Stimulated activated CD4-positive, alpha-beta T cell treated with anti-CD3 and anti-CD28 coated beads, Interleukin-1b, Interleukin-23, amount 100 ng/mL, for 48 hours (primary cell): ENCODE measurements at places on chromosomes 6 and 20.

GRCh38 chr20:24608926-24609667, 139.7 kb downstream of the SYNDIG1 start:
- DNase-seq = no peak

DNA sequence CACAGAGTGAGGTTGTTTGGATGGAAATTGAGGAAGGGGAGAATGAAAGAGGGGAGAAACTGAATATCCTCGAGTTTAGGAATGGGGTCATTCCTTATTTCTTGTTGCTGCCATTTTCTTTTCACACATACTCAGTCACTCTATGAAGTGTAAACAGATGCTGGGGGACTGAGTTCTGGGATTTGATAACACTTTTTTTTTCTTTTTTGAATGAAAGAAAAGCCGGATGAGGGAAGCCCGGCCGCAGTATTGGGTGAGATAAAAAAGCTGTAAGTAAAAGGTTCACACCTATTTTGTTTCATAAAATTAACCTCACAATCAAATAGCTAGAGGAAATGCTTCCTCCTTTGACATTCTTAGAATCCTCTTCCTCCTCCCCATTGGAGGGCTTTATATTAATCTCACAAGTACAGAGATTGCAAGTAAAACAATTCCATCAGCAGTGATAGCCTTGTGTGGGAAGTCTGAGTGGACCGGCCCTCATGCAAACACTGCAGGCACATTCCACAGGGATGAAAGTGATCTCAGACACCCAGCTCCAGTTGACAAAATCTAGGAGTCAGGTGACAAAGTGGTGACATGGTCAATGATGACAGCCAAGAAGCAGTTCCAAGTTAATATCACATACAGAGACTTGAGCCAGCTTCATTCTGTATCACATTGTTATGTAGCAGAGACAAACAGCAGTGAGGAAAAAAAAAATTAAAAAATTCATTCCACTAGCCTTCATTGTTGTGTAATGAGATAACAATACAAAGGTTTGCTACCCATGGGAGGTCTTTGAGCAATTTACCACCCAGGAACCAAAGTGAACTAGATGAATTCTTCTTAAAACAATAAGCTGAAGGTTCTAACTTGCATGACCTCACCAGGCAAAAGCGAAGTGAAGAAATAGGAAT, 391.1 kb upstream of the HSF2 start:
- DNase-seq = no peak

GRCh38 chr6:133240511-133241085, 559 bp upstream of the EYA4 start:
- DNase-seq = no peak

DNA sequence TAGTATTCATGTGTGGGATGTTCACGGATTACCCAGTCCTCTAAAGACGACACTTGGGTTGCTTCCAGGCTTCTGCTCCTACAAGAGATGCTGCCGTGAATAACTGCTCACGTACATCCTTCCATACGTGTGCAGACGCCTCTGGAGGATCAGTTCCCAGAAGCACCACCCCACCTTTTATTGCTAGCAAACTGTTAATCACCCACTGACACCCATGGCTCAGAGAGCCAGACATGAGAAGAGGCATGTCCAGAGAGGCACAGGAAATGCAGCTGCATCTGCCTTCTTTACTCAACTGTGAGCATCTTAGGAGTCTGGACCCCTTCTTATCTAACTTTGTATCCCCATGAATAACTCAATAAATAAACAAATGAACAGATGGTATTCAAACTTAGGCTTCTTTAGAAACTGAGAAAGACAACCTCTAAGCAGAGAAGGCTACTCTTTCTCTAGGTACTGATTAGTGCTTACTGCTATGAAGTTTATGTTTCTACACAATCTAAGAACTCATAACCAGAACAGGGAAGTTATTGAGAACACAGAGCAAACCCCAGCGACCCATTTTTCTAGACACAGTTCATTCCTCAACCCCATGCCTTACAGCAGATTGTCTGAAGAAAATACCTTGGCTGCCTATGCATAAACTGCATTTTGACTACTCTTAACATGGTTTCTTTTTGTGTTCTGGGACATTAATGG, 228.7 kb upstream of the RREB1 start:
- DNase-seq = no peak

- no peak for DNase-seq
These were observed 10.3 kb downstream of the NFKBIL1 start for GRCh38 chr6:31557443-31558317.

DNA sequence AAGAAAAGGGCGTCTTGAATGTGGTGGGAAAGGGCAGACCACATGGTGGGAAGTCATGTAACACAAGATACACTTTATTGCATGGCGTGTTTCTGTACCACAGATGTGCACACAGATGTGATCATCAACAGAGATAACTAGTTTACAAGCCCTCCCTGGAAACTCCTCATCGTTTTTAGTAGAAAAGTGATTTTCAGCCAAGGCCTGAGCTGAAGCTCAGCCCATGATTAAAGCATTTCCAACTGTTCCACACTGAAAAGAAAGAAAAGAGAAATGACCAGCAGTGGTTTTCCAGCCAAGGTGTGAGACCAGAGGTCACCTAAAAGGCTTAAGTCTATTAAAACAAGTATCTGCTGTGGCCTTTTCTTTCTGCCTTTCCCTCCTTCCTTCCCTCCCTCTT, 463.9 kb upstream of the JAG1 start:
- DNase-seq = no peak

DNA sequence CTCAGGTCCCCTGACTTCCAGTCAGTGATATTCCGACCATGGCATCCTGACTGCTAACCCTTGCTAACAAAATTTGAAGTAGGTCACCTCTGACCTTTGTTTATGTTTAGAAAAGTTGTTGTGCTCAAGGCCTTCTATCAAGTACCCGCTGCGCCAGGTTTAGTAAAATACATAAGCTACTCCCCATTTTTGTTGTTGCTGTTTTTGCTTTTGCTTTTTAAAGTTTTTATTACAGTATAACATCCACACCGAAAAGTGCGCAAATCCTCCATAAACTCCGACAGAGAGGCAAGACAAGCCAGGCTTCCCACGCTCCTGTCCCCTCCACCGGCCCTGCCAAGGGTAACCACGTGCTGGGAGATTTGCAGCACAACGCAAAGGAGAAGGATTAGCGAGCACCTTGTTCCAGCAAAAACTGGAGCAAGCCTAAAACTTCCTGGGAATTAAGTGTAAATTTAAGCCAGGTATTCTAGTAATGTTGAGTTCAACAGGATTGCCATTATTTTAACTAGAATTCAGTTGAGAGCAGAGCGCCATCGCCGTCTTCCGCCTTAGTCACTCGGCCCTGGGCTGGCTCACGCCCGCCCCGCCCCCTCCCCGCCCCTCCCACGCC, 17.8 kb upstream of the HMGN4 start:
- no peak for DNase-seq
